ENCODE measurements at places on chromosomes 1 and 21. TPM values are rescaled to one million over a fixed set of nuclear protein-coding genes. Genes with fewer than 3 reads are reported as not detected.

TLCD4 gene
- 0.09 TPM for total RNA-seq

PLPPR4 gene
- total RNA-seq: not detected

SPRR1A gene
- total RNA-seq: not detected

OPRD1 gene
- total RNA-seq: not detected

GRCh38 chr1:235679644-235680043, 30.1 kb upstream of the GNG4 start:
- H3K27me3 ChIP-seq: no peaks in the 10 kb centered on the region
- no peaks in the 10 kb centered on the region for H3K36me3 ChIP-seq
- H3K4me3 ChIP-seq: no peak overlapping the region
- DNase-seq: no peak
- no peak overlapping the region for H3K27ac ChIP-seq

DNA sequence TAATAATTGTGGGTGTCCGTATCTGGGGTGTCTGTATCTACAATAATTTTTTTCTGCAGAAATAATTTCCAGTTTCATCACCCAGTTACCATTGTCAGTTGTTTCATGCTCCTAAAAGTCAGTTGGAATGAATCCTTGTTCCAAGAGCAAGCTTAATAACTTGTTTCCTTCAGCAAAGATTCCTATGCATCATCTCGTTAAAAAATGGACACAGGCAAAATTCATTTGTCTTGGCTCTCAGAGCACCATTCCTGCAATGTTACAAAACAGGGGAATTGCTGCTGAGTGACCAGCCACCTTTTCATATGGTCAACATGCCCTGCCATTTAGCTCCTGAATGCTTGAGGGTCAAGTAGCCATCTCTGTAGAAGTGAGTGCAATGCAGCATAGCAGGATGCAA, 393.4 kb downstream of the KCNT2 start:
- no peaks in the 10 kb centered on the region for H3K4me1 ChIP-seq
- H3K4me3 ChIP-seq: no peak overlapping the region
- no peaks in the 10 kb centered on the region for H3K36me3 ChIP-seq

DNA sequence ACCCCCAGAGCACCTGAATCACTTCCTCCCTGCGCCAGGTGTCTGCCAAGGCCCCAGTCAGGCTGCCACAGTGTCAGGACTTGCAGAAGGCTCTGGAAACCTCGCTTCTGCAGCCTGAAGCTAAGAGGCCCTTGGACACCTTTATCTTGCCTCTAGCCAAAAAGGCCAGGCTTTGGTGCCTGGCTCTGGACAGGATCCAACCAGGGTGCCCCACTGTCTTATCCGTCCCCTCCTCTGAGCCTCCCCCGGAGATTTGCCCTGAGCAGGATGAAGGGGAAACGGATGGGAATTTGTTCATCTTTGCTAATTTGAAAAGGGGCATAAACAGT, 12.8 kb upstream of the CLSTN1 start:
- no peak overlapping the region for H3K4me3 ChIP-seq
- H3K36me3 ChIP-seq: no peaks in the 10 kb centered on the region
- no peaks in the 10 kb centered on the region for H3K4me1 ChIP-seq
- H3K27ac ChIP-seq: no peak overlapping the region
- DNase-seq: peak; percentile 5
- no peaks in the 10 kb centered on the region for H3K27me3 ChIP-seq

- H3K4me1 ChIP-seq: peaks cover 12% of the 10 kb centered on the region
- H3K27ac ChIP-seq: no peak overlapping the region
- no peaks in the 10 kb centered on the region for H3K27me3 ChIP-seq
- no peak for DNase-seq
- peaks cover 5% of the 10 kb centered on the region for H3K36me3 ChIP-seq
Observed at GRCh38 chr21:33961061-33961460, 45.5 kb upstream of the ATP5PO start.

- peaks cover 14% of the 10 kb centered on the region for H3K4me1 ChIP-seq
- H3K27ac ChIP-seq: no peak overlapping the region
- no peaks in the 10 kb centered on the region for H3K36me3 ChIP-seq
Observed at GRCh38 chr1:150555198-150555970, 6.2 kb downstream of the ADAMTSL4 start.

LCE2B gene
- total RNA-seq: not detected

GRCh38 chr1:150777544-150777943, 12.0 kb upstream of the CTSS start:
- H3K27ac ChIP-seq: no peak overlapping the region
- H3K4me1 ChIP-seq: no peaks in the 10 kb centered on the region
- H3K27me3 ChIP-seq: no peaks in the 10 kb centered on the region
- no peak overlapping the region for H3K4me3 ChIP-seq

- H3K4me1 ChIP-seq: no peaks in the 10 kb centered on the region
- H3K4me3 ChIP-seq: no peak overlapping the region
- H3K27me3 ChIP-seq: no peaks in the 10 kb centered on the region
- H3K36me3 ChIP-seq: no peaks in the 10 kb centered on the region
- no peak for DNase-seq
- H3K27ac ChIP-seq: no peak overlapping the region
Observed at GRCh38 chr1:237444120-237444790, 402.3 kb downstream of the RYR2 start.
